ENCODE measurements at places on chromosomes 7 and 10. TPM values are rescaled to one million over a fixed set of nuclear protein-coding genes. Genes with fewer than 3 reads are reported as not detected.

DNA sequence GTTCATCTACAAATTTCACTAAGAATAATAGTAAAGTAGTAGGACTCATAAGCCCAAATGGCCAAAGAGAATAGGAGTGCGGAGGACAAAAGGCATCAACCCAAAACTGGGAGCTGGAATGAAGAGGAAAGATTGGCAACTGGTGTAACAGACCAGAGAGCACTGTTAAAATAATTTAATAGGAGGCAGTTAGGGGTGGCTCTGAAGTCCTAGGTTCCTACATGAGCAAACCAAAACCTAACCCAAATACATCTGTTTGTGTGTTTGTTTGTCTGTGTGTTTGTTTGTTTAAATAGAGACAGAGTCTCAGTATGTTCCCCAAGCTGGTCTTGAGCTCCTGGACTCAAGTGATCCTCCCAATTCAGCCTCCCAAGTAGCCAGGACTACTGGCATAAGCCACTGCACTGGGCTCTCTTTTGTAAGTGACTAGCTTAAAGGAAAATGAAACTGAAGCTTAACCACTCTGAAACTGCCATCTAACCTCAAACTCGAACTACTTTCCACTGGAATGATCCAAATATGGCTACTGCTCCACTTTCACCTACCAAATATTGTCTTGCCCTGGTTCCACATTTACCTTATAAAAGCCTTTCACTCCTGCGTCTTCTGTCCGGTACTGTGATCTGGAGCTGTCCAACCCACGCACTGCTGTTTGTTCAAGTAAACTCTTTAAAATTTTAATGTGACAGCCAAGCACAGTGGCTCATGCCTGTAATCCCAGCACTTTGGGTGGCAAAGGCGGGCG lies 94.9 kb downstream of the AKR1D1 start:
- no peak for DNase-seq

The SORBS1 gene
- polyA plus RNA-seq: 60.3 TPM

The DGKB gene
- 0.79 TPM for polyA plus RNA-seq

- DNase-seq: no peak
Measured at GRCh38 chr7:98571006-98571405, 46.1 kb upstream of the NPTX2 start.

GRCh38 chr7:81361769-81362312 lies 408.0 kb downstream of the HGF start:
- no peak for DNase-seq

DNA sequence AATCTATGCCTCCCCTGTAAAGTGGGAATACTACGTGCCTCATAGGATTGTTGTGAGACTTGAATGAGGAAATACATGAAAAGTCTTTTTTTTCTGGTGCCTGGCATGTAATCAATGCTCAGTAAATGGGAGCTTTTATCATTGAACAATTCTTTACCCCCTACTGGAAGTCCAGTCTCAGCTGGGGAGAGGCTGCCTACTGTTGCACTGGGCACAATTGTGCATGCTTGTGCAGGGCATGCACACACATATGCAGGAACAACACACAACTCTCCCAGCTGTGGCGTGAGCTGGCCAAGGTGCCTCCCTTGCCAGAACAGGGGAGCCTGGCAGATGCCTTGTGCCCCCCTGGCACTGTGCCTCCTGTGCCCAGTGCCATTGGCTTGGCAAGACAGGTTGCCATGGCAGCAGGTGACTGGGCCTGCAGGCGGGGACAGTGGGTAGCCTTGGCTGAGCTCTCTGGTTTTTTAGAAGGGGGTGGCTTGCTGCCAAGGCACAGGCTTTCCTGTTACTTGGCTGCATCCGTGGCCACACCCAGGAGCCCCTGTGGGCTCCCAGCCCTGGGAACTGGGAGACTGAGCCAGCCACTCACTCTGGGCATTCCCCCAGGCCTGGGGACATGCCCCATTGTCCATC lies 16.1 kb upstream of the PALD1 start:
- peak; percentile 64 for DNase-seq

The AASS gene
- polyA plus RNA-seq: 21.2 TPM

DNA sequence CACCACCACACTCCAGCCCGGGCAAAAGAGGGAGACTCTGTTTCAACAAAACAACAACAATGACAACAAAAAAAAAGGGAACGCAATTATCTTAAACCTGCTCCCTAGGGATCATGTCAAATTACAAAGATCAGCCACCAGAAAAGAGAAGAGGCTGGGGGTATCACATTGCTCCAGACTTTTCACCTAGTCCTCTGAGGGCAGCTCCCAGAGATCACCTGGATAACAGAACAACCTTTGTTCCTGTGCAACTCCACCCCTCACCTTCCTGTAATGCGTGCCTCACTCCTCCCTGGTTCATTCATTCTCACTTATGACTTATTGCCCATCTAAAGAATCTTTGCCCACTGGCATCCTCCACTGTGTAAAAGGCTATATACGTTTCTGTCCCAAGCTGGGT lies 31.8 kb downstream of the SVOPL start:
- DNase-seq: no peak

- DNase-seq: no peak
Measured at GRCh38 chr10:62727934-62728333, 76.6 kb upstream of the ADO start.

- peak; percentile 63 for DNase-seq
Measured at GRCh38 chr7:2172311-2173188, 60.2 kb downstream of the MAD1L1 start.

GRCh38 chr10:125721035-125721434 lies 1.5 kb downstream of the EDRF1 start:
- DNase-seq: no peak

The ASZ1 gene
- polyA plus RNA-seq: 0.05 TPM

GRCh38 chr10:128877936-128878335 lies 589.1 kb upstream of the MGMT start:
- no peak for DNase-seq

DNA sequence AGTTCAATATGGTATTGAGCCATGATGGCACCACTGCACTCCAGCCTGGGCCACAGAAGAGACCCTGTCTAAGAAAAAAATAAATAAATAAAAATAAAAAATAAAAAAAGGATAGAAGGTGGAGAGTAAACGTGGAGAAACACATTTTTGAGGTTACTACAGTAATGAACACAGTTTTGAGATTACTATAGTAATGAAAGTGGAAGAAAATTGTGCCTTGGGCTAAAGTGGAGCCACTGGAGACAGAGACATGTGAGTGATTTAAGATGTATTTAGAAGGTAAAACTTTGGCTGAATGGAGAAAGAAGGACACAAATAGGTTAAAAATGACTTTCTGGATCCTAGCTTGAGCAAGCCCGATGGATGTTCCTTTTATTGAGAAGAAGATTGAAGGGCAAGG lies 76.8 kb downstream of the HGF start:
- no peak for DNase-seq

DNA sequence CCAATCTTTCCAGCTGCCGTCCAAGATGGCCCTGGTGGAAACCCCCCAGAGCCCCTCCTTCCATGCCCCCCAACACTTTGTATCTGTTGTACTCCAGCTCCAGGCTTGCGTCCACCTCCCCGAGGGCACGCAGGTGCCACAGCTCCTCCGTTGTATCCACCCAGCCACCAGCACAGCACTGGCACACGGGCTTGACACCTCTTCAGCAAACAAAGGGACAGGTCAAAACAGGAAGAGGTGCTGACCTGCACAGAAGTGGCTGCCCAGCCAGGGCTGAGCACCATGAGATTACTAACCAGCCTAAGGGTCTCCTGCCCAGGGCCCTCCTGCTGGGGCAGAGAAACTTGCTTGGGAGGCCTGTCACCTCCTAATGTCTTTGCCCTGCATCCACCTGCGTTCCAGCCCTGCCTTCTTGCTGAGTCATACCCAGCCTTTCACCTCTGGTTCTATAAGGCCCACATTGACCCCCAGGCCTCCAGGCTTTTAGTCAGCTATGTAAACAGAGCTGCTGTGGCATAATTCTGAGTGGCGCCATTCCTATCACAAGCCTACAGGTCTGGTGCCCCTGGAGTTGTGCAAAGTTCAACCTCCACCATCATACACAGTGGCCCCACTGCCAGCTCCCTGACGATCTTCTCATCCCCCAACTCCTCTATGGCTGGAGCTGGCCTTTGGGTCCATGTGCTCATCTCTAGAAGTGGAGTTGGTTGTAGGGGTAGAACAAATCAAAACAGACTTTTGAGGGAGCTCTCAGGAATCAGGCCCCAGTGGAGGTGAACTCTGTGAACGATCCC lies 20.9 kb downstream of the SLC29A3 start:
- DNase-seq: no peak

The TUBAL3 gene
- polyA plus RNA-seq: 0.13 TPM

- DNase-seq: peak; percentile 71
Measured at GRCh38 chr7:144391823-144392255, 11.7 kb downstream of the NOBOX start.

The PLAU gene
- polyA plus RNA-seq: 32.2 TPM

DNA sequence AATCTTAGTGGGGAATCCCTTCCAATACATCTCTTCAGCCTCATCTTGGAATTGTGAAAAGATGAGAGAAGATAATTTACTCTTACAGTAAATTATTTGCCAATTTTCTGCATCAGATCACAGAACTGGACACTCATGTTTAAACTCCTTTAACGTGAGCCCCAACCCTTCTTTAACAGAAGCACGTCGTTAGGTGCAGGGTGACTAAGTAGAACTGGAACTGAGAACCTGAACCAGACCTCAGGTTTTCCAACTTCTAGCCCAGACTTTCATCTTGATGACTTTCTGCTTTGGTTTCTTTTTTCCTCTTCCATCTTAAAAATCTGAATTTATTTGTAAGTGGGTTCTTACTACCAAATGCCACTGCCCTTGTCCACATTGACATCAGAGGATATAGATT lies 57.2 kb upstream of the LYZL2 start:
- DNase-seq: no peak

DNA sequence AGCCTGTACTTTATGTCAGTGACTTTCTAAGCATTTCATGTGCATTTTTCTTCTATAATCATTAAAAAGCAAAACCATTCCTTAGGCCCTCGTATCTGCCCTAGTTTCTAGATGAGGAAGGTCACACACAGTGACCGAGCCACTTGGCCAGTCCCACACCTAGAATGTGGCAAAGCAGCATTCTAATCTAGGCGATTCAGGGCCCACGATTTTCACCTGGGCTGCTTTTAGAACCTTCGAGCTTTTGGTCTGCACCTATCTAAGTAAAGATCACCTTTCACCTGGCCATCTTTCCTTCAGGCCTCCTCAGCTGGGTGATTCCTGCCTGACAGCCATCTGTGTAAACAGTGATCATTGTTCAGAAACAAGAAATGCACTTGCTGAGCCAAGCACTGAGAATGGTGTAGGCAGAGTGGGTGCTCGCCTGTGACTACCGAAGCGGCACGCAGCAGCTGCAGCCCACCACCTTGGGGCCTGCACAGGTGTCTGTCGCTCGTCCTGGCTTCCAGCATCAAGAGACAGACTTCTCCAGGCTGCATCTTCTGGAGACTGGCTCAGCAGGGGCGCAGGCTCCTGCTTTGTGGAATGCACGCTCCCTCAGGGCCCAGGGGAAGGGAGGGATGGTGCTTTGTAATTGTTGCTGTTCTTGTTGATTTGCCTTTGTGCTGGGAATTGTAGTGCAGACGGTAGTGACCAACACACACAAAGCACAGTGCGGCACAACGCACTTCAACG lies 149.0 kb upstream of the INSYN2A start:
- no peak for DNase-seq

The TMEM130 gene
- 4.3 TPM for polyA plus RNA-seq

The UCN3 gene
- not detected for polyA plus RNA-seq

DNA sequence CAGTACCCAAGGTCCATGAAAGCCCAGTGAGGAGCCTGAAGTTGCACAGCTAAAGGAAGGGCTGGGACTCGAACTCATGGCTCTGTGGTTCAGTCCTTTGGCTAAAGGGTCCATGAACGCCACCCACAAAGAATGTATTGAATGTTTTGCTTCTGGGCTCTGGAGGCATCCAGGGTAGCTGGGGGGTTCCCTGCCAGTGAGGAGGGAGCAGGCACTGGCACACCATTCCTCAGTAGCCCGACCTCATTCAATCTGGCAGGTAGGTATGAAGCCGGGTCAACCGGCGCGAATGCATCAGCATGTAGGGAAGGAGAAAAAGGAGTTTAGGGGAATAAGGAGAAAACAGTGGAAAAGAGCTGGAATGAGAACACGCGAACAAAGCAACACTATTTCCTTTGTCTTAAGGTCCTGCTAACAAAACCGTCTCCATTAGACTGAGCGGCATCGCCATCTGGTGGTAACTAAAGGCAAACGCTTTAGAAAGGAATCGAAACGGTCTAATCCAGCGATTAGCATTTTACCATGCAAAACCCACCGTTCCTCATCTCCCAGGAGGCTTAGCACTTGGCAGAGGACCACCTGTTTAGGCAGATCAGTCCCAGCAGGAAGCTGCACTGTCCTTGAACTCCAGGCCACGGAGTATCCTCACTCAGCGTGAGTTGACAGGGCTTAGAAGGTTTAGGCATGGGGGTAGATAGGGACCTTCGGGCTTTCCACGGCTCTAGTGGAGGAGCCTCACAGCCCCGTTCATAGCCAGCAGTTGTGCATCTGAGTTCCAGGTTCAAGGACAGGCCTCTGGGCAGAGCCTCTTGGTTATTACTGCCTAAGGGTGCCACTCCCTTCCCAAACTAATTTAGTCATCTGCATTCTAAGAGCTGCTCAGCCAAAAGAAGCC lies 122.8 kb downstream of the UBE2H start:
- peak; percentile 78 for DNase-seq

DNA sequence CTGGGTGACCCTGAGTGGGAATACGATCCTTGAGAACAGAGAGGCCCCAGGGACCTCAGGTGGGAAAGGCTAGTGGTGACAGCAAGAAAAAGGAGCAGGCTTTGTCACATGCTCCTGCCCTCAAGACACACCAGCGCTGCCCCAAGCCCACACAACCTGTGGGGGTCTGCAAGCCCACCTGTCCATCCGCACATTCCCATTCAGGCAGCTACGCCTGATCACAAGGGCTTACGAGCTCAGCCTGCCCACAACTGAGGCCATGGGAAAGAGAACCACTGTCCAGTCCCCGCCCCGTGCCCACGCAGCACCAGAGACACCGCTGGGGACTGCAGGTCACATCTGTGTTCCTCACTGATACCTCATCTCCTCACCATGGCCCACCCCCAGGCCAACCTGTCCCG lies 26.7 kb downstream of the EBF3 start:
- no peak for DNase-seq

The DOCK1 gene
- polyA plus RNA-seq: 29.9 TPM

The PTPRZ1 gene
- 4.7 TPM for polyA plus RNA-seq

DNA sequence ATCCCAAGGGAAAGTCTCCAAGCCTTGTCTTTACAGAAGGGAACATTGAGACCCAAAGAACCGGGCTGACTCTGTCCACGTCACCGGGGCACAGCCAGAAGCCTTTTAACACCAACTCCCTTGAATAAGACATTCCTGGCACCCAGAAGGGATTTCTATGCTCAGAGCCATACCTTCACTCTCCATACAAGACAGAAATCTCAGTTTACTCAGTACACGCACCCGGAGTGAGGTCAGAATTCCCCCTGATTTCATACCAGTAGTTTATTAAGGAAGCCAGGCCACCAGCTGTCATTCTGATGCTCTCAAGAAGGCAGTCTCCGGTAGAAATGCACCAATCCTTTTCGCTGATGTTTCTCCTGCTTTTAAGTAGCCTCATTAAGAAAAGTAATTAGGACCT lies 134.2 kb upstream of the KCNMA1 start:
- no peak for DNase-seq

The CPVL gene
- polyA plus RNA-seq: 26.0 TPM

The CACNB2 gene
- 1.5 TPM for polyA plus RNA-seq

The SHLD2 gene
- 22.8 TPM for polyA plus RNA-seq
